GM18507 (cell line): ENCODE measurements at places on chromosomes 7 and 10.

- DNase-seq: no peak
Measured at GRCh38 chr7:153404124-153404523, 644.6 kb downstream of the ACTR3B start.

- DNase-seq: peak; percentile 39
Measured at GRCh38 chr7:7181519-7182155, 707 bp upstream of the C1GALT1 start.

- no peak for DNase-seq
Measured at GRCh38 chr7:88399036-88399435, 92.3 kb upstream of the STEAP4 start.

DNA sequence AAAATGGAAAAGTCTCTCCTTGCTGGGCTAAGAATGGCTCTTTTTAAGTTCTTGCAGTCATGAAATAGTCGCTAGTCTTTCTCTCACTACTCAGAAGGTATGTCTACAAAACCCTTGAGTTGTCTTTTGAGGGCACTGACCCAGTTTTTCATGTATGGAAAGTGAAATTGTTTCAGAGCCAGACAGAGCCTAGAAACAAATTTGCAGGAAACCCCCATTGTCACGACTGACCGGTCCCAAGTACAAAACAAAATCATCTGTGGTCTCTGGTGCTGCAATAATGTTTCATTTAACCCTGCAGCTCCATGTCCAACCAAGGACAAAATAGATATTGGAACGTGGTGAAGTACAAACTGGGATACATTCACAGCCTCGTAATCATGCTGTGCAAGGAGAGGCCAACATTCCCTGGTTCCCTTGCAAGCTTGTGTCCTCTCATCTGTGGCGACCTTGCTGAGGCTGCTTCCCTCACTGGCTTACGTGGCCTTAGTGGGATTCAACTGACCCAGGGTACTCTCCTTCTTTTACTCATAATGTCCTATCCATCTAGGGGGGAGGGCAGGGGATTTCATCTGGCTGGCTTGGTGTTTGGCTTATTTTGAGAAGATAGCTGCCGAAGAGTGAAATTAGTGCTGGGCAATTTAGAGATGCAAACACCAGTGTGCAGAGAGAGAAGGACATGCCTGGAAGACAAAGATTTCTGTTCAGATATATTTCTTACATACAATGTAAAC, 172.5 kb downstream of the IPMK start:
- DNase-seq: no peak

- no peak for DNase-seq
Measured at GRCh38 chr7:107286751-107287621, 118.2 kb downstream of the HBP1 start.

GRCh38 chr10:3238115-3238871, 65.7 kb upstream of the PITRM1 start:
- no peak for DNase-seq
